ENCODE measurements at places on chromosomes 13 and 19.

DNA sequence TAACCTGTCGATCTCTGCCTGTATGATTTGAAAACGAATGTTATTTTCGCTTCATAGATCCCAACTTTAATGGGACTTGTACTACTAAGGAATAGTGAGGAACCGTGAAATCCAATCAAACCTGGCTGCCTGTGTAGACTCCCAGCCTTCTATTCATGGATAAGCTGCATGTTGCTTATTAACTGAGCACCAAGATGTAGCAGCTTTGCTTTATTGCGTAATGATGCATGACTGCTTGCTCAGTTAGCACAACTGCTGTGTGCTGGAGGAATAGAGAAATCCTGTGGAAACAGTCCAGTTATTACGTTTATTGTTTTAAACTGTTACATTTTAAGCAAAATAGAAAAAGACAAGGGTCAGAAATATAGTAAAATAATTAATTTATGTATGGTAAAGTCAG lies 108.2 kb downstream of the SHISA2 start:
- DNase-seq, result no peak

DNA sequence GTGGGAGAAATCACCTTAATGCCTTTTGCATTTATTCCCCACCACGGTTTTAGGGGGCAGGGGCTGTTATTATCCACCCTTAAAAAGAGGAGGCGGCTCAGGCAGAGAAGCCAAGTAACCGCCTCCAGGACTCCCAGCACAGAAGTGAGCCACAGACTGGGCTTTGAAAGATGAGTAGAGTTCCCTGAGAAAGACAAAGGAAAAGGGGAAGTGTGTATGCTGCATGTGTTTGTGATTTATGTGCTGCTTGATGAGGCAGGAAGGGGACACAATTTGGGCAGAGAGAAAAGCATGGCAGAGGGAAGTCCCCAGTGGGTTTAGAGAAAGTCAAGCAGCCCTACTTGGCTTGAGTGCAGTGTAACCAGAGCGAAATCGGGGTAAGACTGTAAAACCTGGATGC lies 85.0 kb downstream of the DOCK9 start:
- DNase-seq, result no peak

- DNase-seq, result no peak
Measured at GRCh38 chr19:34505321-34506025, 23.9 kb downstream of the WTIP start.

- no peak for DNase-seq
Measured at GRCh38 chr13:72004784-72005374, 137.9 kb upstream of the DACH1 start.

GRCh38 chr19:34454091-34454490 lies 25.9 kb downstream of the UBA2 start:
- DNase-seq, result no peak

DNA sequence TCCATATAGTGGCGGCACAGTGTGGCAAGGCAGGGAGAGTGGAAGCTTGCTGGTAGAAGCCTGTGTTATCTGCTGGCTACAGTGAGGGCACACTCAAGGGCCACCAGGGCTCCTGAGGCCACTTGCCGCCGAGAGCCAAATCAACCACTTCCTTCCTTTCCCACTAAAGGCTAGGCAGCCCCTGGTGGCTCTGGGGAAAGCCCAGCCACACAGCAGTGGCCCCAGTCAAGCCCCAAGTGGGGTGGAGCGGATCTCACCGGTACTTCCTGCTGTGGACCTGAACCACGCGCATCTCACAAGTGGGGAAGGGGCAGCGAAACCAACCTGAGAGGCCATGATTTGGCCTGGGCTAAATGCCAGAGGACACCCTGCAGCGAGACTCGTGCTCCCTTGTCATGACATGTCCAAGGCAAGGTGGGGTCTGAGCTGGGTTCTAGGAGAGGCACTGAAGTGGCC lies 21.9 kb upstream of the SLC35E1 start:
- DNase-seq, result no peak

DNA sequence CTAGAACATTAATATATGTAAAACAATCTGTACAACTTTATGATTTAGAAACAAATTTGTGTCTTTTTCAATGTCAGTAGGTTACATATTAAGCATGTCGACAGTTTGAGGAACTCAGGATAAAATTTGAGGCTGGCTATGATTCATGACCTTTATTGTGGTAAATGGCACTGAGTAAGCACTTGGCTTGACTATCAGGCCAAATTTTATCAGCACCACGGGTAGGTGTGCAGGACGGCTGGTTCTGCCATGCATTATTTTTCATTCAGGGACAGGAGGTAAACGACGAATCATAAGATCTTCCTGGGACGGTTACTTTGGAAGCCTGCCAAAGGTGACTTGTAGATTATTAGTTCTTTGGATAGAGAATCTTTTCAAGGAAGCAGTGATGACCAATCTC lies 19.9 kb upstream of the CYP4F8 start:
- no peak for DNase-seq

DNA sequence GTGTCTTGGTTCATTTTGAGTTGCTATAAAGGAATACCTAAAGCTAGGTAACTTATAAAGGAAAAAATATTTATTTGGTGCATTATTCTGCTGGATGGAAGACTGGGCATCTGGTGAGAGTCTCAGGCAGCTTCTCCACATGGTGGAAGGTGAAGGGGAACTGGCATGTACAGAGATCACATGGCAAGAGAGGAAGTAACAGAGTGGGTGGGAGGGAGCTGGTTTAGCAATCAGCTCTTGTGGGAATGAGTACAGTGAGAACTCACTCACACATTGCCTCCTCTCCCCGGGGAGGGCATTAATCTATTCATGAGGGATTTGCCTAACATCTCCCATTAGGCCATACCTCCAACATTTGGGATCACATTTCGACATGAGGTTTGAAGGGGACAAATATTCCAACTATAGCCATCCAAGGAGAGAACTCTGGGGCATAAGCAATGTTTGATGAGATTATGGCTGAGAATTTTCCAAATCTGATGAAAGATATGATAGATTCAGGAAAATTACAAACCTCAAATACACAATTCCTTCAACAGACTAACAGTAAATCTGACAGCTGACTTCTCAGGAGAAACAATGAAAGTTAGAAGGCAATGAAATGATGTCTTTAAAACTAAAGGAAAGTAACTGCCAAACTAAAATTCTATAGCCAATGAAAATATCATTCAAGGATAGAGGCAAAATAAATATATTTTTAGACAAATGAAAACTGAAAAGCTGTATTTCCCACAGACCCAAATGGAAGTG lies 52.5 kb downstream of the MTUS2 start:
- DNase-seq, result no peak

DNA sequence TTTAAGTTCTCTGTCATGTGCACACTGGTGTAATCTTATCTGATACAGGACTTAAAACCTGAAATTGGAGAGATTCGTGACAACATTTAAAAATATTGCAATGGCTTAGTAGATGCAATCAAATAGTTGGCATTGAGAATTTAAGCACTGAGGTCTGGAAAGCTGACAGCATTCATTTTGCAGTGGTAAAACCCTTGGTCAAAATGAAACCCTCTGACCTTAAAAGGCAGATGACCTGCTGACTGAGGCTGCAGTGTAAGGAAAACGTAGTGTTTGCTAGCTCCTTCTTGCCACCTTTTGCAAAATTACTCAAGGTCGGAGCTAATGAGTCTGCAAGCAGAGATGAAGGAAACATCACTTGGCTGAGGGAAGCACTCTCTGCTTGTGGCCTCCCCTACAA lies 150.6 kb downstream of the KCTD12 start:
- no peak for DNase-seq

GRCh38 chr19:48728911-48729664 lies 9.6 kb upstream of the MAMSTR start:
- no peak for DNase-seq
